AML-193 (cell line): ENCODE measurements at places on chromosomes 2 and 18.

GRCh38 chr18:67068608-67069007 is 447.9 kb downstream of the DSEL start:
- DNase-seq = no peak

GRCh38 chr2:36902385-36903120 is 63.8 kb downstream of the STRN start:
- DNase-seq = no peak

GRCh38 chr2:164252568-164253287 is 368.6 kb downstream of the GRB14 start:
- no peak for DNase-seq

DNA sequence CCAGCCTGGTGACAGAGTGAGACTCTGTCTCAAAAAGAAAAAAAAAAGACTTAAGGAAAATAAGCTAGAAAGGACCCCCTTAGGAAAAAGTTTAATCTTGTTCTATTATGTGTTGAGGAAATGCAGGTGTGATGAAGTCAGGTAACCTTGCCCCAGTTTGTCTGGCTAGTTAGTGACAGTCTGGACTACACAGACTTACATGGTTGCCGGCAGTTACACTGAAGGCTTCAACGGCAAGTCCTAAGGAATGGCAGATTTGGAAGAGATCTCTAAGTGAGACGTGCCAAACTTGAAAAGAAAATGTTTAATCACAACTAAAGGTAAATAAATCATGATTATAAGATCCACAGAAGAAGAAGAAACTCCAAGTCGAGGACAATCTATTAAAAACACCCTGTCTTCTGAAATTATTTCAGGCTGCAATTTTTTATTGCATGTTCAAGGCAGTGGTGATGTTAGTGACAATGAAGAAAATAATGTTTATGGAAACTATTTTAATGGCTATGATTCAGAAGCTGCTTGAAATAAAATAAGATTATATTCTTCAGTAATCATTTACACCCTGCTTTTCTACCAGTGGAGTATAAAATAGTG is 84.2 kb downstream of the TTC27 start:
- DNase-seq = no peak

DNA sequence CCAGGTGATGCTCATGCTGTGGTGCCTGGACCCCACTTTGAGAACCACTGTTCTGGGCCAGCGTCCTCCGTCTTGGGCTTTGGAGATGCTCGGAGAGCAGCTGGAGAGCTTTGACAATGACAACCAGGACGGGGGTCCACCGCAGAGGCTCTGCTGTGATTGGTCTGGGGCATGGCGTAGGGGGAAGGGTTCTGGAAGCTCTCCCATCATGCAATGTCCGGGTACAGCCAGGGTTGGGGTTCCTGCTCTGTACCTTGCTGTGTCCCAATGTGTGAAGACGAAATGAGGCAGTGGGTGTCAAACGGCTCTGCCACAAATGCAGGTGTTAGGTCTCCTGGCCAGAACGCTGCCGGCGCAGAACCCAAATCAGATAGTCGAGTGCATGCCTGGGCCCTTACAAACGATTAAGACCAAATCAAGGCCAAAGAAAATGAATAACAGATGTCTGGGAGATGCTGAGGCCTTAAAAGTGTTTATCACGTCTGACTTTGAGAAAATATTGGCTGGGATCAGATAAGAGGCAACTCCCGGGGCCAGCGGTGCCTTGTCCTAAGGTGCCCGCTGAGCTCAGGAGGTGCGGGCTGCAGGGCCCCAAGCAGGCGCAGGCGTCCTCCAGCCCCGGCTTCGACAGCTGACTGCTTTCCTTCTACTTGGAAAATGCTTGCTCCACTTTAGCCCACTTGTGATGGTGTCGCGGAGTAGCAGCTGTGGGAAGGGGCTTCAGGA is 117.2 kb downstream of the VAPA start:
- DNase-seq = no peak

- DNase-seq = no peak
Observed at GRCh38 chr2:85327160-85327821, 498 bp downstream of the TGOLN2 start.

GRCh38 chr2:29226808-29227207 is 111.6 kb downstream of the CLIP4 start:
- no peak for DNase-seq

GRCh38 chr18:24293254-24293653 is 104.4 kb downstream of the OSBPL1A start:
- no peak for DNase-seq

DNA sequence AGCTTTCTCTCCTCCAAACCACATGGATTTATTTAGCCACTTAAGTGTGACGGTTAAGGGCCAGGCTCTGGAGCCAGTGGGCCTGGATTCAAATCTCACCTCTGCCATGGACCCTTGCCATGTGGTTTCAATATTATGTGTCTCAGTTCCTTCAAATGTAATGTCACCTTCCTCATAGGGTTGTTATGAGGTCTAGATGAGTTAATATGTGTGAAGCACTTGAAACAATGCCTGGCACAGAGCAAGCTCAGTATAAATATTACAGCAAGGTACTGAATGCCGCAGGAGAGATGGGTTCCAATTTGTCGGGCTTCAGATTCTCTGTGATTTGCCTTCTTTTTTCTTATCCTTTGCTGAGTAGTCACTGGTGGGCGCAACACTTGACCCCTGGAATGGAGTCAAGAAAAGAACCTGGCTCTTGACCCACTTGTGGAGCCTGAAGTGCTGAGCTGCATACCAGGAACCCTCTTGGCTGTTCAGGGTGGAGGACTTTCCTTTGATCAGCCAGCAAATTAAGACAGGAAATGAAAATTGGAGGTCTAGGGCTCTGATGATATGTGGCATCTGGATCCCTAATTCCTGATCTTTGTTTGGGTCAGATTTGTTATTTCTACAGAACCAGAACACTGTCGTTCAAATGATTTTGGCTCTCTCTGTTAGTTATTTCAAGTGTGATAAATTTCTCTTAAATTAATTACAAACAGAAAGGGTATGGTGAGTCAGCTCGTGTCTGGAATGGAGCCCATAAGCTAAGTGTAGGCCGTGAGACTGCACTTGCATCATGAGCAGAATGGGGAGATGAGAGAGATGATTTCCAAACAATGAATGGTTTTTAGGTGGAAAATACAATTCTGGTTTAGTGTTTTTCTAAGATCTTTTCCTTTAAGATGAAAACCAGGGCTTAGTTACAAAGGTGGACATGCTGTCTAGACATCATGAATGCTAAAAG is 293.0 kb downstream of the KCNS3 start:
- no peak for DNase-seq

- DNase-seq = no peak
Observed at GRCh38 chr18:74113711-74114110, 33.9 kb downstream of the FBXO15 start.

DNA sequence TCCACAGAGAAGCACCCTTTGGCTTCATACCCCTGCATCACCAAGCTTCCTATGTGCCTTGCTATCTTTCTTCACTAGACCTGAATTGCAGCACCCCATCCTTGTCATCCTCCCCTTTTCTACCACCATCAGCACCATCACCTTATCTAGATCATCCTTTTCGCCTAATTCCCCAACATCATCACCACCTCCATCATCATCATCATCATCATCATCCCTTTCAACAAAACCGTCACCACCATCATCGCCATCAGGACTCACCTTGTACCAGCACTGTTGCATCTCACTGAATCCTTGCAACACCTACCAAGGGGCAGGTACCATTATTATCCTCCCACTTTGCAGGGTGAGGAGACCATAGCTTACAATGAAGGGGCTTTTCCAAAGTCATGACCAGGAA is 10.8 kb upstream of the ECEL1 start:
- no peak for DNase-seq

DNA sequence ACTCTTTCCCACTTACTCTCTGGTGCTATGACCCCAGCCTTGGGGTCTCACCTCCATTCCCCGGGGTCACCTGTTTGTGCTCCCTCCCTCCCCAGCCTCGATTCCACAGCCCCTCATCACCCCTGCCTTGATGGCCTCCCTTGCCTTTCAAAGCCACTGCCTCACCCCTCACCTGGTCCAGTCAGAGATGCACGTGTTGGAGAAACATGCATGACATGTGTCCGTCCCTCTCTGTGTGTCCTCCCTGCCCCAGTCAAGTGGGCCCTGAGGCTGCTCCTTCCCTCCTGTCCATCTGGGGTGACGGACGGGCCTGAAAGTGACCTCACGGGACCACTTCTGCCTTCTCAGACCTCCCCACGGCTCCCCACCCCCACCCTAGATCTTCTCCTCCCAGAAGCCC is 82.3 kb upstream of the TWIST2 start:
- DNase-seq = no peak

DNA sequence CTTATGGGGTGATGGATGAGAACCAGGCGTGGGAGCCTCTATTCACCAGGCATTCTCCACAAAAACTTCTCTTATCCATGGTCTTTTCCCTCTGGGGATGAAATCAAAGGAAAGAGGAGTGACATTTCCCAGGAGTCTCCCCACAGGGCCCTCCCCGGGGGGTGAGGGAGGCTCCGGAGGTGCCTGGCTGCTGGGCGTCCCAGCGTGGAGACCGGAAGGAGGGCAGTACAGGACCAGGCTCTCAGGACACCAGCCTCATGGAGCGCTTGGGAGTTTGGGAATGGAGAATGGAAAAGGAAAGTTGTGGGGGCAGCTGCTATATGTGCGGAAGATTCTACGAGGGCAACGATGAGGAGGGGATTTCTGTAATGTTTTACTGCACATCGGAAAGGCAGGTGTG is 22.1 kb downstream of the CIB4 start:
- no peak for DNase-seq

GRCh38 chr2:19109518-19109917 is 248.9 kb downstream of the OSR1 start:
- no peak for DNase-seq

GRCh38 chr2:46309052-46309953 is 12.1 kb downstream of the EPAS1 start:
- DNase-seq = no peak

GRCh38 chr2:133777574-133777960 is 209.3 kb upstream of the NCKAP5 start:
- no peak for DNase-seq

- DNase-seq = no peak
Observed at GRCh38 chr2:129318581-129319421, 660.7 kb upstream of the RAB6C start.

GRCh38 chr2:235514627-235515363 is 21.0 kb downstream of the AGAP1 start:
- no peak for DNase-seq

- DNase-seq = no peak
Observed at GRCh38 chr18:9839853-9840252, 45.9 kb upstream of the TXNDC2 start.

DNA sequence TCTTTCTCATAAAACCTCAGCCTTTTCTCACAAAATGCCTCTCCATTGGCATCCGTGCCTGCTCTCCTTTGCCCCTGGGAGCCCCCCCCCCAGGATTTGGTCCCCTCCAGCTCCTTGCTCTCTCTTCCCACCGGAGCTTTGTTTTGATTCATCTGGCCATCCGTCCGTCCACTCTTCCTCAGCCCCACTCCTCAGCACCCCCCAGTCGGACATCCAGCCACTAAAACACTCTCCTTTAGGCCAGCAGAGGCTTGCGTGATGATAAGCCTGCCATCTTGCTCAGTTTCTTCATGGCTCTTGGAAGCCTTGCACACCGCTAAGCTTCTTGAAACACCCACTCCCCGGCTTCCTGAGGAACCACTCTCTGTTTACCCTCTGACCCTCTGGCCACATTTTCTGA is 31.5 kb upstream of the GNAL start:
- no peak for DNase-seq
